Ascending aorta (tissue), 2 donors: ENCODE measurements at places on chromosomes 11 and 22.

DNA sequence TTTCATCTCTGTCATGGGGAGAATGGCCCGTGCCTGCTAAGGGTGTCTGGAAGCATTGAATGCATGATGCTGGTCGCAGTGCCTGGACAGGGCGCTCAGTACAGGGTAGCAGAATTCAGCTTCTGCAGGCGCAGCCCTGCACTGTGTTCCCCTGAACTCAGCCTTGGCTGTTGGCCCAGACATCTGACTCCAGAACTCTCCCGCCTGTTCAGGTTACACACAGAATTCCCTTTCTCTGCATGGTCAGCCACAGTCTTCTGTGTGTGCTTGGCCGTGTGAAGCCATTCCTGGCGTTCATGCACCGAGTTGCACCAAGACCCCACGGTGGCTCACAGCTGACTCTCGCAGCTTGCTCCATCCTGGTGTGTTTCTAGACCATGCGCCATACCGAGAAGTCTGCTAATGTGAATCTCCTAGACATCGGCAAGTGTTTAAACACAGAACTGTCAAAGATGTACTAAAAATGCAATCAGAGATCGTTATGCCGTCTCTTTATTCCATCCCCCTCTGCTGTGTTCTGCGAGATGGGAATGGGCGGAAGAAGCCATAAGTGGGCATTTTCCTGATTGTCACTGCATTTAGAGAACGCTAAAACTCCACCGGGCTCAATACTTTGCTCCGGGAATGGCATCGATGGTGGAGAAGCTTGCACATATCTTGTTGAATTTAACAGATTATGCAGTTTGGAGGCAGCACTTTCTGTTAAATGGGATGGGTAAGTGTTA is 55.6 kb downstream of the MPPED1 start:
- no peaks in the 10 kb centered on the region for H3K27me3 ChIP-seq
- no peak overlapping the region for H3K27ac ChIP-seq
- H3K4me3 ChIP-seq = no peak overlapping the region

DNA sequence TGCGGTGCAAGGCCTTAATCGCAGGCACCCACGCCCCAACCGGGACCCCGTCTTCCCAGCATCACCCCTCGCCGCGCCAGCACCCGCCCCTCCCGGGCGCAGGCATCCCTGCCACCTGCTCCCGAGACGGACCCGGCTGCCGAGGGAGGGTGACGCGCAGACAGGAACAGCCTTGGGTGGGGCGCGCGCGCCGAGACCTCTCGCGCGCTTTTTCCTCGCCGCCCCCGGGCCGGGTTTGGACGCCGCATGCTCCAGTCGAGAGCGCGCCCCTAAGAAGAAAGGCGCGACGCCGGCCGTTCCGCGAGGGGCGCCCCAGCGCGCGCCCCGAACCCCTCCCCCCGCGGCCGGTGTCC is 504 bp downstream of the CFL1 start:
- no peaks in the 10 kb centered on the region for H3K27me3 ChIP-seq
- H3K4me1 ChIP-seq = peaks cover 21% of the 10 kb centered on the region
- DNase-seq = no peak
- H3K36me3 ChIP-seq = peaks cover 45% of the 10 kb centered on the region
- peak overlapping the region; percentile 97 for H3K27ac ChIP-seq

DNA sequence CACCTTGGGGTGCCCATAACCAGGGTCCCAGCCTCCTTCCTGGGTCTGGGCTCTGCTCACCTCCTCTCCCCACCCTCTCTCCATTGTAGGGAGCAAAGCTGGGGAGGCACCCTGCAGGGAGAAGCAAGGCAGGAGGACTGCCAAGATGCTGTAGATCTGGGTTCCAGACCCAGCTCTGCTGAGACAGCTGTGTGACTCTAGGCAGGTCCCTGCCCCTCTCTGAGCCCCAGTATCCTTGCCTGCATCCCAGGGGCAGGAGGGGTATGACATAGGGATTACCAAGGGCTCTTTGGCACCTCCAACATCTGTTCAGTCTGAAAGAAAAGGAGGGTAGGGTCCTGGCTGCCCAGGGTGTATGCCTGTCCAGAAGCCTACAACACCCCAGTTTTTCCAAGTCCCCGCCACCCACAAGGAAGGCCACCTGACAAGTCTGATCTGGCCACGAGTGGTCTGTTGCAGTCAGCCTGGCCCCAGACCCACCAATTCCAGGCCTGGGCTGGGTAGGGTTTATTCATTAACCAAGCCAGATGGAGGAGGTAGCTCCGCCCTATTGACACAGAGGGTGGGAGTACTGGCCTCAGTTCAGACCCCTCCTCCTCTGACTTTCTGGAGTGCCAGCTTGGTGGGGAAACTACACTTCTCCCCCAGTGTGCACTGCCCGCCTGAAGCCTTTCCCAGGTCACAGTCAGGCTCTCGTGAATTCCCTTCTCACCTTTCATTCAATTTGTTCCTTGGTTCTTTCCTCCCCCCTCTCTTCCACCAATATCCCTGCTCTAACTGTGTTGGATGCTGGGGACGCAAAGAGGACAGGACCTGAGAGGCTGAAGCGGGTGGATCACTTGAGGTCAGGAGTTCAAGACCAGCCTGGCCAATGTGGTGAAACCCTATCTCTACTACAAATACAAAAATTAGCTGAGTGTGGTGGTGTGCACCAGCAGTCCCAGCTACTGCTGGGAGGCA is 15.0 kb downstream of the STARD10 start:
- peaks cover 29% of the 10 kb centered on the region for H3K4me1 ChIP-seq
- DNase-seq = no peak
- H3K27me3 ChIP-seq = no peaks in the 10 kb centered on the region
- no peak overlapping the region for H3K4me3 ChIP-seq
- no peaks in the 10 kb centered on the region for H3K36me3 ChIP-seq

DNA sequence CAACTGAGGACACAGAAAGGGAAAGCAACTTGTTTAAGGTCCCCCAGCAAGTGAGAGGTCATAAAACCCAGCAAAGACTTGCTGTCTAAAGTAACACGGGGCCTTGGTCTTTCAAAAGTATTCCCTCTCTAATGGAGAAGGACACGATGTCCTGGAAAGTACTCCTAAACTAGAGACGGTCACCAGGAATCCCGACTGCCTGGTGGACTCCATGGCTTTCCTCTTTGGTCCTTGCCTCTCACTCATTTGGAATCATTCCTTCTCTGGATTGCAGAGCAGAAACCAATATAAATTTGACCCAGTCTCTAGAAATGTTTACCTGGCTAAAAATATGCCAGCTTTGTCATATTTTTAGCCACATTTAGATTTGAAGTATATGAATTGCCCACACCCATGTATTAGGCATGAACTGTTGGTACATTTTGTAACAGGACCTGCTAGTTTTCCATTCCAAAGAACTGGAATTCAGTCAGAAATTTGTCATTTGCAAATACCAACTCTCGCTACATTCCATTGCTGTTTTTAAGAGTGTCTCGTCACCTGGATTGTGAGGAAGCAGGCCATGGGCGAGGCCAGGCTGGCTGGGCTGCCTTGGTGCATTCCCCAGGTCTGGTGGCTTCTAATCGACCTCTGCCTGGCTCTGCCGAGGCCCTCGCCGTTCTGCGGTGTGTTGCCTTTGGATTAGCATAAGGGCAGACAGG is 12.9 kb downstream of the NAV2 start:
- peaks cover 25% of the 10 kb centered on the region for H3K36me3 ChIP-seq
- peak overlapping the region; percentile 98 for H3K27ac ChIP-seq
- peak; percentile 75 for DNase-seq
- no peak overlapping the region for H3K4me3 ChIP-seq
- peaks cover 46% of the 10 kb centered on the region for H3K4me1 ChIP-seq

- no peaks in the 10 kb centered on the region for H3K36me3 ChIP-seq
- H3K4me1 ChIP-seq = no peaks in the 10 kb centered on the region
- no peak overlapping the region for H3K27ac ChIP-seq
- H3K4me3 ChIP-seq = no peak overlapping the region
- H3K27me3 ChIP-seq = no peaks in the 10 kb centered on the region
These were observed 32.7 kb downstream of the PRDM10 start for GRCh38 chr11:129969920-129970319.

DNA sequence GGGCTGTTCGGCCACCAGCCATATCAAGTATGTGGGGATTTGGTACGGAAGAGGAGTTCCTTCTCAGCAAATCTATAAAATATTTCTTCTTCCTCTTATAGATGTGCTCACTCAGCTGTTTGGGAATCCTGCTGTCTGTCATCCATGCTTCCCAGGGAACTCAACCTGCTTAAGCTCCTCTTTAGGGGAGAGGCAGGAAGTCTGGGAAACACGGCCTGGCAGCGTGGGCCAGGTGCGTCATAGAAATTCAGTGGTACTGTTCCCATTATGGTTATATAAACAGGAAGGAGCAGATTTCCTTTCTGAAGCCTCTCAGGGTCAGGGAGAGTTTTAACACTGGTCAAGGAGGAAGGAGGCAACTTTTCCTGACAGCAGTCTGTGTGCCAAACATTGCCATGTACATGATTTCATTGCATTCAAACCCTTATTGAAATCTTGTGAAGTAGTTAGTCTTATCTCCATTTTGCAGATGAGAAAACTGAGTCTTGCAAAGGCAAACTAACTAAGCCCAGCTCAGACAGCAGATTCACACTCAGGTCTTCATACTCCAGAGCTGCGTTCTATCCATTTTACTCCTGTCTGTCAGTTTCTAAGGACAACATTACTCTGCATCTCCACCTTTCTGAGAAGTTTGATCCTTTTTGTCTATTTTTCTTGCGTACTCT is 35.4 kb upstream of the AMOTL1 start:
- no peaks in the 10 kb centered on the region for H3K27me3 ChIP-seq
- DNase-seq = no peak
- H3K4me1 ChIP-seq = no peaks in the 10 kb centered on the region
- H3K36me3 ChIP-seq = no peaks in the 10 kb centered on the region
- no peak overlapping the region for H3K27ac ChIP-seq

GRCh38 chr11:48014917-48015316 is 34.6 kb downstream of the PTPRJ start:
- H3K36me3 ChIP-seq = no peaks in the 10 kb centered on the region
- DNase-seq = no peak
- H3K27me3 ChIP-seq = no peaks in the 10 kb centered on the region
- H3K4me1 ChIP-seq = peaks cover 6% of the 10 kb centered on the region
- H3K4me3 ChIP-seq = no peak overlapping the region
- no peak overlapping the region for H3K27ac ChIP-seq

- peaks cover 3% of the 10 kb centered on the region for H3K4me1 ChIP-seq
- H3K27ac ChIP-seq = no peak overlapping the region
- no peaks in the 10 kb centered on the region for H3K27me3 ChIP-seq
- no peaks in the 10 kb centered on the region for H3K36me3 ChIP-seq
- DNase-seq = peak; percentile 53
These were observed 46.2 kb downstream of the IGF2 start for GRCh38 chr11:2092956-2093412.

- no peaks in the 10 kb centered on the region for H3K36me3 ChIP-seq
- no peak overlapping the region for H3K4me3 ChIP-seq
- H3K27me3 ChIP-seq = no peaks in the 10 kb centered on the region
- H3K4me1 ChIP-seq = no peaks in the 10 kb centered on the region
These were observed 49.3 kb upstream of the THY1 start for GRCh38 chr11:119472186-119472855.

- no peak overlapping the region for H3K27ac ChIP-seq
- H3K4me1 ChIP-seq = no peaks in the 10 kb centered on the region
- H3K36me3 ChIP-seq = no peaks in the 10 kb centered on the region
- no peak overlapping the region for H3K4me3 ChIP-seq
- H3K27me3 ChIP-seq = no peaks in the 10 kb centered on the region
- DNase-seq = no peak
These were observed 24.2 kb downstream of the ALX4 start for GRCh38 chr11:44285756-44286155.

DNA sequence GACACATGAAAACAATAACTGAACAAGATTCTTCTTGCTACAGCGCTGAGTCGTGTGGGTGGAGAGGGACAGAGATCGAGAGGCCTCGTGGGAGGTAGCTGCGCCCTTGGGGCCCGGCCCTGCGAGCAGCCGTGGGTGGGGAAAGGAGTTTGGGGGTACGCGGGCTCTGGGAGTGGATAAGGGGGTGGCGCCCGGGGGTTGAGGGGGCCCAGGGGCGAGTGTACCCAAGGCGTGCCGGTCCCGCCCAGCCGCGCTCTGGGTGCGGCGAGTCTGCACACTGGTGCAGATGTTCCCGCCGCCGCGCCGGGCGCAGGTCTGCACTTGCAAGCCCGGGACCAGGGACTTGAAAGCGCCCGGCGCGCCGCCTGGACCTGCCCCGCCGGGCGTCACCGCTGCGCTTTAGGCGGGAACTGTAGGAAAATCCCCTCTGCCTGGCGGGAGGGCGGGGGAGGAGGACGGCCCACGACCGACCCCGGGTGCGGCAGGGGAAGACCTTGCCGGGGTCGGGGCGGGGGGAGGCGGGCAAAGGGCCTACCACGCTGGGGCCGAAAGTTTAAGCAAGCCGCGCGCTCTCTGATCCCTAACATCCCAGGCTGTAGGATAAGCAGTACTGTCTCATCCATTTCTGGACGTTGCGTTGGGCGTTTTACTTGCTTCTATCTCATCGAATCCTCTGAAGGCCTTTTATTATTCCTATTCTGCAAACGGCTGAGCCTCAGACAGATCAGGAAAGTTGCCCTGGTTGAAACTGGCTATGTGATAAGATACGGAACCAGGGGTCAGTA is 1.4 kb upstream of the KREMEN1 start:
- no peak overlapping the region for H3K27ac ChIP-seq
- H3K4me3 ChIP-seq = peak overlapping the region; percentile 91
- H3K4me1 ChIP-seq = peaks cover 14% of the 10 kb centered on the region
- H3K27me3 ChIP-seq = no peaks in the 10 kb centered on the region

DNA sequence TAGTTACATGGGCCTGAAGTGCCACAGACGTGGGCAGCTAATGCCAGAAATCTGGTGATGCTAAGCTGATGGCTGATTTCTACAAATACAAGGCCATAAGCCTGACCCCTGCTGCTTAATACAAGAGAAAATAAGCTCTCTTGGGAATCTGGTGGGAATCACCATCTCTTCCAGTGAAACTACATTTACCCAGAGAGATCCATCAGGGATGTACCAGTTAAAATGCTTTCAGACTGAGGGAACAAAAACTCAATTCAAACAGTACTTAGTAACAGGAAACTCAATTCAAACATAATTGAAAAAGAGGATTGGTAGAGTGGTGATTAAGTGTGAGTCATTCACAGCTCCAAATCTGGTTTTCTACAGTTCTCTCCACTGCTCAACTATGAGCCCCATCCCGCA is 1.7 kb upstream of the CAVIN3 start:
- H3K4me1 ChIP-seq = peaks cover 12% of the 10 kb centered on the region
- no peak for DNase-seq
- H3K4me3 ChIP-seq = no peak overlapping the region
- H3K27me3 ChIP-seq = no peaks in the 10 kb centered on the region
- peaks cover 2% of the 10 kb centered on the region for H3K36me3 ChIP-seq
- peak overlapping the region; percentile 99 for H3K27ac ChIP-seq

DNA sequence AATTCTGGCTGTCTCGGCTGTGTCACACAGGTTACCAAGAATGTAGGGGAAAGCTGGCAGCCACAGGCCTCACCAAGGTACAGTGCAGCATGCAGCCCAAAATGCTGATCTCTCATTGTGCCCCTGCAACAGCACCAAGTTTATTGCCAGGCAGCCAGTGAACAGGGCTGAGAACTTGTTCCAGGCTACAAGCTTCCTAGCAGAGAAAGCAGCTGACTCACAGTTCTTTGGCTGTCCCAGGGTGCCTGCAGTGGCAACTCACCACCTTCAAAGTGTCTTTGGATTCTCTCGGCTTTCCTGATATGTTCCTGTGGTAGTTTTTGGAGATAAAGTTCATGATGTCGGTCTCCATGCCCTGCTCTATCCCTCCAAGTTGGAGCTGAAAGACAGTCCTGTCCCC is 719.1 kb upstream of the ANO3 start:
- no peaks in the 10 kb centered on the region for H3K27me3 ChIP-seq
- H3K4me1 ChIP-seq = no peaks in the 10 kb centered on the region
- H3K27ac ChIP-seq = no peak overlapping the region
- H3K36me3 ChIP-seq = no peaks in the 10 kb centered on the region

- H3K4me1 ChIP-seq = peaks cover 3% of the 10 kb centered on the region
- peak overlapping the region; percentile 86 for H3K4me3 ChIP-seq
- no peaks in the 10 kb centered on the region for H3K27me3 ChIP-seq
- peak overlapping the region; percentile 82 for H3K27ac ChIP-seq
- no peaks in the 10 kb centered on the region for H3K36me3 ChIP-seq
- no peak for DNase-seq
These were observed 10.8 kb downstream of the YPEL4 start for GRCh38 chr11:57638811-57639320.
